ENCODE measurements at places on chromosomes 2 and 18.

DNA sequence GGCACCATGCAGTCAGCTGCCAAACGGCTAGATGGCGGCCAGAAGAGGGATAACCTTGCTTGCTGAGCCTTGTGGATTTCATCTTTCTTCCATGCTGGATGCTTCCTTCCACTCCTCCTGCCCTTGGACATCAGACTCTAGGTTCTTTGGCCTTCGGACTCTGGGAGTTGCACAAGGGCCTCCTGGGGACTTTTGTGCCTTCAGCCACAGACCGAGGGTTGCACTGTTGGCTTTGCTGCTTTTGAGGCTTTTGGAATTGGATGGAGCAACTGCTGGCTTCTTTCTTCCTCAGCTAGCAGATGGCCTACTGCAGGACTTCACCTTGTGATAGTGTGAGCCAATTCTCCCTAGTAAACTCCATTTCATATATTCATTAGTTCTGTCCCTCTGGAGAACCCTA lies 31.0 kb downstream of the STRADB start:
- H3K4me3 ChIP-seq = no peak overlapping the region
- no peaks in the 10 kb centered on the region for H3K4me1 ChIP-seq
- DNase-seq = no peak
- H3K27me3 ChIP-seq = no peaks in the 10 kb centered on the region
- no peaks in the 10 kb centered on the region for H3K36me3 ChIP-seq
- H3K27ac ChIP-seq = no peak overlapping the region

DNA sequence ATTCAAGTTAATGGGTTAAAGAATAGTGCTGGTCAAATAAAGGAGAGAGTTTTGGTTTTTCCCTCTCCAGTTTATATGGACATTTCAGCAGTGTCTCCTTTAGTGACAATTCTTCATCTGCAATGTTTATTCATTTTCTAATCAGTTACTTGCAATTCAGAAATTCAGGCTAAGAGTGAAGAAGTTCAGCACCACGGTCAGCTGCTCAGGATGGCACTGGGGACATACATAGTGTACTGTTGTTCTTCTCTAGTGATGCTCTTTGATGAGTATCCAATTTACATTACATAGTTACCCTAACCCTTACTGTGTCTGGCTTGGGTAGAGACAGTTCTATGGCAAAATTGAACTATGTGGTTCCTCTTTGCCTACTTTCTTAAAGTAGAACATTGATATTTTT lies 412.7 kb downstream of the CNTNAP5 start:
- H3K4me3 ChIP-seq = no peak overlapping the region
- H3K27me3 ChIP-seq = no peaks in the 10 kb centered on the region
- DNase-seq = peak; percentile 31

GRCh38 chr2:46774499-46775228 lies 140.9 kb downstream of the MCFD2 start:
- no peaks in the 10 kb centered on the region for H3K4me1 ChIP-seq
- H3K4me3 ChIP-seq = no peak overlapping the region
- no peaks in the 10 kb centered on the region for H3K27me3 ChIP-seq
- no peak for DNase-seq

- no peaks in the 10 kb centered on the region for H3K36me3 ChIP-seq
- no peak overlapping the region for H3K27ac ChIP-seq
- no peaks in the 10 kb centered on the region for H3K27me3 ChIP-seq
- no peak overlapping the region for H3K4me3 ChIP-seq
- H3K4me1 ChIP-seq = no peaks in the 10 kb centered on the region
Measured at GRCh38 chr2:129857200-129857599, 122.3 kb upstream of the RAB6C start.

DNA sequence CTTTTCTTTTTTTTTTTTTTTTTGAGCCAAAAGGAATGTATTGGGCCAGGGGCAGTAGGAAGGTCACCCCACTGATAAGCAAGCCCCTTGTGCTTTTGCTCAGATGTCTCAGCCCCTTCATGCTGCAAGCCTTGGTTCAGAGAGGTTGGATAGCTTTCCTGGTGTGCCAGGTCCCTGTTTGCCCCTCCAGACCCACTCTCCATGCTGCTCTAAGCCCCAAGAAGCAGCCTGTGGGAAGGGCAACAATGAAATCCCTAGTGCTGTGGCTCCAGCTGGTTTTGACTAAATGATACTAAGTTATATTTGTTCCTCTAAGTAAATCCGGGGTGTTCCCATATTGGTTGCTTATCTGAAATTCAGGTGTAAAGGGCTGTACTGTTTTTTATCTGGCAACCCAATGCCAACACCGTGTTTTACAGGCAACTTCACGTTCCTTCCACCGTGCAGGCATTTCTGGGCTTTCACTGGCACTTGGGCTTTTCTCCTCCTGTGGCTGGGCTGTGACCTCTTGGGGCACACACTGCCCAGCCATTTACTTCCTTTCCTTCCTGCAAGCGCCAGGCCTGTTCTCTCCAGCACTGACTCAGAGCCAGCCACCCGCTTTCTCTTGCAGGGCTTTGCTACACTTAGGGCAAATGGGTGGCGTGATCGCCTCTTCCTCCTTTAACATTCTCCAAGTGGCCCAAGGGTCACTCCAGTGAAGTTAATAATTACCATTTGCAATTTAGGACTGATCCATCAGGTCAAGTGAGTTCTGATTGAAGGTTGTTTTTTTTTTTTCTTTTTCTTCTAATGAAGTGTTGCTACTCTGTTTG lies 21.6 kb downstream of the MERTK start:
- H3K4me3 ChIP-seq = no peak overlapping the region
- no peaks in the 10 kb centered on the region for H3K36me3 ChIP-seq
- no peak for DNase-seq
- no peaks in the 10 kb centered on the region for H3K27me3 ChIP-seq
- H3K4me1 ChIP-seq = peaks cover 18% of the 10 kb centered on the region
- no peak overlapping the region for H3K27ac ChIP-seq

DNA sequence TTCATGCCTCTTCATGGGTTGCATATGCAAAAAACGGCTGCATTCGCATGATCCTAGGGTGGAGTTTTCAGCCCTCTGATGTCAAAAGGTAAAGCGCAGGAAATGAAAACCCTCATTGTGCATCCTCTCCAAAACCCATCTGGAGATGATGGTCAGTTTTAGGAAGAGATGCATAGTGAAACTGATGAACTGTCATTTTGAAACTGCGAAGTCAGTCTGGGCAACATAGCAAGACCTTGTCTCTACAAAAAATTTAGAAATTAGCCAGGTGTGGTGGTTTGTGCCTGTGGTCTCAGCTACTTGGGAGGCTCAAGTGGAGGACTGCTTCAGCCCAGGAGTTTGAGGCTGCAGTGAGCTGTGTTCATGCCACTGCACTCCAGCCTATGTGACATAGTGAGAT lies 2.5 kb upstream of the TTLL4 start:
- H3K27me3 ChIP-seq = no peaks in the 10 kb centered on the region
- H3K4me1 ChIP-seq = peaks cover 16% of the 10 kb centered on the region
- H3K27ac ChIP-seq = peak overlapping the region; percentile 84

DNA sequence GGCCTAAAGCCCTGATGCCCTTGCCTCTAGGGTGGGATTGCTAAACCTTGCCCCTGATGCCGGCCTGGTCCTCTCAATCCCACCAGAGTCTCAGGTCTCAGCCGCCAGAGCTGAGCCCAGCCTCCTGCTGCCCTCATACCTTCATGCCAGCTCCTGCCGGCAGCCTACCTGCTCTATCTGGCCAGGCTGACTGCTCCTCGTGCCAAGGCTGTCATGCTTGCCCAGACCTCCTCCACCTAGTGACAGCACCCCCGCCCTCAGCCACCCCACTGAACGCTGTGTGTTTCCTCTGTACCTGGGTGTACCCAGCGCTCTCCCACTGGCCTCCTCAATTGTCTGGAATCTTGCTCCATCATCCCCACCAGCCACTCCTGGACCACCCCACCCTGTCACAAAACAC lies 120.1 kb downstream of the CACNB4 start:
- peaks cover 10% of the 10 kb centered on the region for H3K4me1 ChIP-seq
- no peak for DNase-seq
- no peak overlapping the region for H3K27ac ChIP-seq
- no peak overlapping the region for H3K4me3 ChIP-seq
- no peaks in the 10 kb centered on the region for H3K36me3 ChIP-seq

- H3K27ac ChIP-seq = peak overlapping the region; percentile 98
- peak; percentile 99 for DNase-seq
- H3K36me3 ChIP-seq = no peaks in the 10 kb centered on the region
- no peaks in the 10 kb centered on the region for H3K27me3 ChIP-seq
- H3K4me1 ChIP-seq = peaks cover 39% of the 10 kb centered on the region
- peak overlapping the region; percentile 28 for H3K4me3 ChIP-seq
Measured at GRCh38 chr18:9082711-9083510, 19.6 kb upstream of the NDUFV2 start.

DNA sequence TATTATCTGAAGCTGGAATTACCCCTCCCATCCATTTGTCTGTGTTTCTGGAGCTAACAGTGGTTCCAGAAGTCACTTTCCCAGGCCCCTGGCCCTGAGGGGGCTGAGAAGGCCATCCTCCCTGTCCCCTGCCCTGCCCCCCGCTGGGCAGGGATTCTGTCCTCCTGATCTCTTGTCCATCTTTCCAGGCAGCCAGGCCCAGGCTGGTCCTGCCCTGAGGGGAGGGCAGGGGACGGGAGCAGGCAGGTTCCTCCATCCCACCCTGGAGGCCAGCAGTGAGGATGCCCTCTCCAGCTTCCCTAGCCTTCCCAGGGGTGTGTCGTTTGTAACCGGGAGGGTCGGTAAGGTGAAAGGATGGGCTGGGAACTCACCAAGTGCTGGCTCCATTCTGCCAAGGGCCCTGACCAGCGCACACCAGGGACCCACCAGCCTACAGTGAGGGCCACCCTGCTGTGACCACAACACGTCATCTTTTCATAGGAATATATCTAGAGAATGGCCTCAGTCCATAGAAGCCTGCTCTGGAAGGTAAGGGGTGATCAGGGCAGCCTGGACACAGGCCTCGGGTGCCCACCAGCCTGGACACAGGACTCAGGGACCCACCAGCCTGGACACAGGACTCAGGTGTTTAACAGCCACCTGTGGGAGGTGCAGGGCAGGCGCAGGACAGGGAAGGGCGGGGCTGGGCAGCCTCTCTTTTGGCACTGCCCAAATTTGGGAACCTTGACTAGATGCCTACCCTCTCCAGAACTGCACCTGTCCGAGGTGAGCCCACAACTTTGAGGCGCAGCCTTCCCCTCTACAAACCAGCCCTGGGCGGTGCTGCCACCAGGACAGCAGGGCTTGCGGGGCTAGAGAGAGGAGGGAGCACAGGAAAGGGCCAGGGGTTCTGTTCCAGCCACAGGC lies 35.8 kb upstream of the GPC1 start:
- H3K27me3 ChIP-seq = peaks cover 38% of the 10 kb centered on the region
- no peak overlapping the region for H3K4me3 ChIP-seq
- no peaks in the 10 kb centered on the region for H3K36me3 ChIP-seq
- H3K27ac ChIP-seq = no peak overlapping the region

DNA sequence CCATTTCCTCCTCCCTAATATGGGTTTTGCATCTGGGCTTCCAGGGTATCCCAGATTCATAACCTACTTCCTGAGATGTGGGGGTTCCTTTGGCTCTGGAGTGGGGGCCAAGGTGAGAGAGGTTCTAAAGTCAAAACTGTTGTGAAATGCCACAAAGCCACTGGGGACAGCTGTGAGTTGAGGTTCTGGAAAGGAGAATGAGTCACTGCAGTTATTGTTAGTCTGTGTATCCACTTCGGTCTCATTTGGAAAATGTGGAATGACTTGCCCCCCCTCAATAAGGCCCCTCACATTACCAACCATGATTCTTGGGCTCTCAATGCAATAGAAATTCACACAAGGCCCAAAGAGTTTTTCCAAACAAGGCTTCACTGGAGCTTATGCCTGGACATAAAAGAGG lies 51.1 kb upstream of the LGALSL start:
- peaks cover 5% of the 10 kb centered on the region for H3K4me1 ChIP-seq
- H3K27me3 ChIP-seq = no peaks in the 10 kb centered on the region
- H3K36me3 ChIP-seq = no peaks in the 10 kb centered on the region
- no peak overlapping the region for H3K4me3 ChIP-seq
- DNase-seq = no peak

GRCh38 chr2:236169151-236169721 lies 1.1 kb upstream of the GBX2 start:
- no peak overlapping the region for H3K4me3 ChIP-seq
- H3K27ac ChIP-seq = no peak overlapping the region
- H3K4me1 ChIP-seq = no peaks in the 10 kb centered on the region
- DNase-seq = no peak
- peaks cover 57% of the 10 kb centered on the region for H3K27me3 ChIP-seq

- DNase-seq = no peak
- no peaks in the 10 kb centered on the region for H3K27me3 ChIP-seq
- no peaks in the 10 kb centered on the region for H3K4me1 ChIP-seq
- H3K36me3 ChIP-seq = no peaks in the 10 kb centered on the region
Measured at GRCh38 chr18:47870605-47871004, 59.9 kb downstream of the SMAD2 start.

- H3K4me1 ChIP-seq = peaks cover 6% of the 10 kb centered on the region
- no peaks in the 10 kb centered on the region for H3K27me3 ChIP-seq
- H3K27ac ChIP-seq = no peak overlapping the region
- no peak for DNase-seq
- no peak overlapping the region for H3K4me3 ChIP-seq
Measured at GRCh38 chr2:226758921-226759640, 40.5 kb downstream of the IRS1 start.

GRCh38 chr18:54909538-54909937 lies 49.7 kb downstream of the CCDC68 start:
- no peaks in the 10 kb centered on the region for H3K27me3 ChIP-seq
- H3K27ac ChIP-seq = no peak overlapping the region
- no peak overlapping the region for H3K4me3 ChIP-seq
- H3K36me3 ChIP-seq = no peaks in the 10 kb centered on the region

DNA sequence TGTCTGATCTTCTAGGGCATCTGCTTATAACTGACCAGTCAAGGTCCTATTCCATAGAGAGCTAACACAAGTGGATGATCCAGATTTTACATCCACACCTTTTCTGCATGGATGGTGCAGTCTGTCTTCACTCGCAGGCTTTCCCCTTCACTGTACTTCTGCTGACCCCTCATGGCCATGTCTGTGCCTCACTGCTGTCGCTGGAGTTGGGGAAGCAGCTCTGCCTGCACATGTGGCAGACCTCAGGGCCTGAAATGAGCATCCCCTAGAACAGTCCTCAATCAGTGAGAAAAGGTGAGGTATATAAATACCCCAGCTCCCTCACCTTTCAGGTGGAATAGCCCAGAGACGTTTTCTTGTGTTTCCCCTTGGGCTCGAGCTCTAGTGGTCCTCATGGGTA lies 233.8 kb downstream of the ANKRD36B start:
- H3K27me3 ChIP-seq = no peaks in the 10 kb centered on the region
- H3K4me3 ChIP-seq = no peak overlapping the region
- no peaks in the 10 kb centered on the region for H3K4me1 ChIP-seq

DNA sequence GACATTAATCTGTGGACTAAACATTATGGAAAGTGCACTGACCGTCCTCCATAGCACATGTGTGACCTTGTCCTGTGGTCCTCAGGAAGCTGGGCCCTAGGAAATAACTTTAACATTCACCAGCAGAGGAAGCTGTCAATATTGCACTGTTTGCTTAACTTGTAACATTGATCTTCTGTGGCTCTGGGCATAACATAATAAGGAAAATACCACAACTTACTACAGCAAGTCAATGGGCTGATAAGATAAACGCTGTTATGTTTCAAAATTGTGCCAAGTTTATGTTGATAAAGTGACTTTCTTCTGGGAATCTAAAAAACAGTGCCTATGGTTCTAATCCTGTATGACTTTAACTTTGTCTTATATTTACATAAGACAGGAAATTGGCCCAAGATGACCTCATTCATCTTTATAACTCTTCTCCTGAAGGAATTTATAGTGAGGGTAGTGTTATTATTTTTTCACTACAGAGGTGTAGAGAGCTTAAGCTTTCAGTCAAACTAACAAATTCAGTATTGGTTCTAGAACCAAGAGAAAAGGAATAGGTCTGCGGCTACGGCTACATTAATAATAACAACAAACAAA lies 113.7 kb upstream of the MAP4K3 start:
- no peak for DNase-seq
- H3K36me3 ChIP-seq = no peaks in the 10 kb centered on the region
- H3K4me1 ChIP-seq = no peaks in the 10 kb centered on the region
